Activated T-helper 1 cell treated with anti-CD3 and anti-CD28 coated beads, Interleukin-12 subunit alpha, Interleukin-12 subunit beta, Interleukin-2, Interleukin-4 antibody, amounts not matched to agents 30 ng/mL and 10 ng/mL and 1 ng/mL, durations not matched to agents 14 hours and 24 hours and 36 hours (primary cell): ENCODE measurements at places on chromosomes 11 and 22. TPM values are rescaled to one million over a fixed set of nuclear protein-coding genes. Genes with fewer than 3 reads are reported as not detected.

The XPNPEP3 gene
- total RNA-seq, result 14.7 and 15.3 TPM in 2 replicates

The UBQLN3 gene
- not detected in 2 replicates for total RNA-seq

The SF1 gene
- 518 and 538 TPM in 2 replicates for total RNA-seq

The HEPN1 gene
- not detected in 2 replicates for total RNA-seq

The CTSW gene
- total RNA-seq, result 5.7 and 7.4 TPM in 2 replicates

The SLC15A3 gene
- total RNA-seq, result 1.7 and 2.0 TPM in 2 replicates

The FAU gene
- 1,004 and 1,020 TPM in 2 replicates for total RNA-seq

The MYBPC3 gene
- total RNA-seq, result not detected in 2 replicates

The HTR3B gene
- not detected in 2 replicates for total RNA-seq

The HOATZ gene
- total RNA-seq, result not detected in 2 replicates

The CRYBA4 gene
- not detected in 2 replicates for total RNA-seq

The TSPAN32 gene
- 2.1 and 2.2 TPM in 2 replicates for total RNA-seq

The DEPDC7 gene
- 0.26 and 0.61 TPM in 2 replicates for total RNA-seq

- no peak for DNase-seq
- no peaks in the 10 kb centered on the region for H3K4me1 ChIP-seq
- no peak overlapping the region for H3K27ac ChIP-seq
- H3K4me3 ChIP-seq, result no peak overlapping the region
- H3K36me3 ChIP-seq, result no peaks in the 10 kb centered on the region
Observed at GRCh38 chr22:32900886-32901635, 99.6 kb downstream of the TIMP3 start.

GRCh38 chr22:19514831-19515565 is 9.2 kb downstream of the CLDN5 start:
- no peak overlapping the region for H3K4me3 ChIP-seq
- H3K36me3 ChIP-seq, result peaks cover 42% of the 10 kb centered on the region
- no peak for DNase-seq
- no peaks in the 10 kb centered on the region for H3K27me3 ChIP-seq

DNA sequence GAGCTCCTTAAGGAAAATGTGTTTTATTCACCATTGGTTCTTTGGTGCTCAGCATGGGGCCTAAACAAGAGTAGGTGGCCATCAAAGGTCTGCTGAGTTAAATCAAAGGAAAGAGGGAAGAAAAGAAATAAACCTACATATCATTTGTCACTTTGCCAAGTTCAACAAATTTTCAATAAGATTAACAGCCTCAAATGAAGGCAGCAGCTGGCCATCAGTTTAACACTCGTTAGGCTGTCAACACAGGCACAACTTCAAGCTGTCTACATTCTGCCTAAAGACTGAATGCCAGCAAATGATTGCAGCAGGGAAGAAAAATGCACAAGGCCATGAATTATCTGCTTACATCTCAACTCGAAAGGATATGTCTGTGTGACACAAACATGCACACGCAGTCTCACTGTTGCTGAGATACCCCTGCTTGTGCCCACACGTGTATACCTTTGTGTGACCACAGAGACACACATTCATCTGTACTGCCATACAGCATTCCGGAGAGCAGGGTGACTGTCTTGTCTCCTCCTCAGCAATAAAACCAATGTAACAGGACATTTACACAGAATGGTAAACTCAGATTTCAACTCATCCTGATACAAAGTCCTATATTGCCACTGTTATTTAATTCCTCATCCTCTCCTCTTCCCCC is 40.1 kb downstream of the TRIM66 start:
- no peak overlapping the region for H3K27ac ChIP-seq
- no peak for DNase-seq
- no peaks in the 10 kb centered on the region for H3K27me3 ChIP-seq
- H3K36me3 ChIP-seq, result peaks cover 17% of the 10 kb centered on the region
- no peak overlapping the region for H3K4me3 ChIP-seq
- peaks cover 12% of the 10 kb centered on the region for H3K4me1 ChIP-seq

- H3K27ac ChIP-seq, result no peak overlapping the region
- no peaks in the 10 kb centered on the region for H3K4me1 ChIP-seq
- no peak overlapping the region for H3K4me3 ChIP-seq
- H3K27me3 ChIP-seq, result peaks cover 3% of the 10 kb centered on the region
Observed at GRCh38 chr11:19455731-19456130, 215.0 kb upstream of the E2F8 start.

GRCh38 chr11:126480015-126480409 is 124.5 kb downstream of the ST3GAL4 start:
- no peak overlapping the region for H3K4me3 ChIP-seq
- no peaks in the 10 kb centered on the region for H3K36me3 ChIP-seq
- H3K27me3 ChIP-seq, result peaks cover 3% of the 10 kb centered on the region

- DNase-seq, result no peak
- H3K27me3 ChIP-seq, result peaks cover 3% of the 10 kb centered on the region
- H3K4me1 ChIP-seq, result peaks cover 5% of the 10 kb centered on the region
- H3K27ac ChIP-seq, result no peak overlapping the region
- no peaks in the 10 kb centered on the region for H3K36me3 ChIP-seq
Observed at GRCh38 chr22:32127904-32128303, 31.2 kb downstream of the C22orf42 start.

DNA sequence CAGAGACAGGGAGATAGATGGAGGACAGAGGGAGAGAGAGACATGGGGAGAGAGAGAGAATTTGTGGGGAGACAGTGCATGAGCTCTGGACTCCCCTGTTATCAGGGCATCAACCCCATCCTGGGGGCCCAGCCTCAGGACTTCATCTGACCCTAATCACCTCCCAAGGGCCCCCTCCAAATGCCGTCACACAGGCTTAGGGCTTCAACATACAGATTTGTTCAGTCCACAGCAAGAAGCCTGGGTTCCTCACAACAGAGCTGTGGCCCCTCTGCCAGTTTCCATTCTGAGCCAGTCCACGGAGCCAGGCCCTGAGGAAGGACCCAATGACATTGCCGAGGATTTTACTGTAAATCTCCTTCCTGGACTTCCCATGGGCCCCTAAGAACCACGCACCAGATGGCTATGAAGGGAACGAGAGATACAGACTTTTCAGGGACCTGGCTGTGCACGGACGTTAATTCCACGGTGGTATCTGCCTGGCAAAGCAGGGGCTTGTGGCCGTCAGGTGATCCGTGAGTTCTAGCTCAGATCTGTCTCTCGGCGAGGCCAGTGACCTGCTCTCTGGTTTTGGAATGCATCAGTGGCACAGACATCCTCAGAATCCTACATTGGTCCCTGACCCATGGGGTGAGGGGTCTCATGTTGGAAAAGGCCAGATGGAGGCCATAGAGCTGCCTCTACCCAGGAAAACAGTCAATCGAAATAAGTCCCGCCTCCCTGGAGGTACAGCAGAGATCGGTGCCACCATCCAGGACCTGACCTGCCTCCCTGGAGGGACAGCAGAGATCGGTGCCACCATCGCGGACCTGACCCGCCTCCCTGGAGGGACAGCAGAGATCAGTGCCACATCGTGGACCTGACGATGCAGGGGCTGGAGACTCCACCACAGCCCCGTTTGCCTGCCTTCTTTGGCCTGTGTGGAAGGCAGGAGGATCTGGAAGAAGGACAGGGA is 8.7 kb upstream of the B4GALNT4 start:
- DNase-seq, result no peak
- H3K4me3 ChIP-seq, result no peak overlapping the region
- H3K4me1 ChIP-seq, result no peaks in the 10 kb centered on the region
- no peaks in the 10 kb centered on the region for H3K36me3 ChIP-seq
- peaks cover 3% of the 10 kb centered on the region for H3K27me3 ChIP-seq

- no peak overlapping the region for H3K4me3 ChIP-seq
- DNase-seq, result no peak
- no peaks in the 10 kb centered on the region for H3K27me3 ChIP-seq
- H3K4me1 ChIP-seq, result peaks cover 7% of the 10 kb centered on the region
- H3K36me3 ChIP-seq, result no peaks in the 10 kb centered on the region
Observed at GRCh38 chr11:88482871-88483301, 145.3 kb upstream of the CTSC start.

- DNase-seq, result peak; percentile 38
- H3K36me3 ChIP-seq, result no peaks in the 10 kb centered on the region
- no peak overlapping the region for H3K27ac ChIP-seq
- peaks cover 43% of the 10 kb centered on the region for H3K4me1 ChIP-seq
Observed at GRCh38 chr11:76807206-76807875, 24.2 kb downstream of the TSKU start.

GRCh38 chr11:92087725-92088537 is 136.7 kb upstream of the FAT3 start:
- H3K36me3 ChIP-seq, result no peaks in the 10 kb centered on the region
- H3K27ac ChIP-seq, result no peak overlapping the region
- H3K4me1 ChIP-seq, result no peaks in the 10 kb centered on the region
- no peak for DNase-seq
- H3K4me3 ChIP-seq, result no peak overlapping the region
- no peaks in the 10 kb centered on the region for H3K27me3 ChIP-seq
